Caki2 (cell line): ENCODE measurements at places on chromosomes 4 and X. TPM values are rescaled to one million over a fixed set of nuclear protein-coding genes. Genes with fewer than 3 reads are reported as not detected.

DNA sequence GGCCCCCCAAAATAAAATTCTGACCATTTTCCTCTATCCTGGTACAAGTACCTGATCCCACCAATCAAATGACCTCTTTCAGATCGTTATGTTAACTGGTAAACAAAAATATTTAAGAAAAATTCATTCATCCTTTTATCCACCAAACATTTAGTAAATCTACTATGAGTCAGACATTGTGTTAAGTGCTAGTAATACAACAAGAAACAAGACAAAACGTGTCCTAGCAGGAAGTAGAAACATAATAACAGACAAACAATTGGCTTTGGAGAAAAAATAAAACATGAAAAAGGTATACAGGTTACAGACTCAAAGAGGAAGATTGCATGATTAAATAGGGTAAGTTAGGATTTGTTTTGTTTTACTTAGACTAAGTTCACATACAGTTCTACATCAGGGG, 43.7 kb downstream of the ANTXR2 start:
- DNase-seq, result no peak

DNA sequence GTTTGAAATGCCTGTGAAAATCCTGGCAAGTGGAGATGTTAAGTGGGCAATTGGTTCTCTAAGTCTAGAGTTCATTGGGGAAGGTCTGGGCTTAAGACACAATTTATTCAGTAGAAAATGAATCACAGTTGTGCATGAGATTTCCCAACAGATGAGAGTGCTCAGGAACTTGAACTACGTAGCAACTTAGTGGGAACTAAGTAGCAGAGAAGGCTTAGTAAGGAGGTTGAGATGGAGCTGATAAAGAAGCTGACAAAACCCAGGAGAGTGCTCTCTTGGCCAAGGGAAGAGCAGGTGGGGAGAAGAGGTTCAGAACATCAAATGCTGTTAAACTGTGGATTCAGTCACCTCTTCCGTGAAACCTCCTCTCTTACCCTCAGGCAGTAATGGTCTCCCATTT, 33.0 kb downstream of the AFF1 start:
- no peak for DNase-seq

DNA sequence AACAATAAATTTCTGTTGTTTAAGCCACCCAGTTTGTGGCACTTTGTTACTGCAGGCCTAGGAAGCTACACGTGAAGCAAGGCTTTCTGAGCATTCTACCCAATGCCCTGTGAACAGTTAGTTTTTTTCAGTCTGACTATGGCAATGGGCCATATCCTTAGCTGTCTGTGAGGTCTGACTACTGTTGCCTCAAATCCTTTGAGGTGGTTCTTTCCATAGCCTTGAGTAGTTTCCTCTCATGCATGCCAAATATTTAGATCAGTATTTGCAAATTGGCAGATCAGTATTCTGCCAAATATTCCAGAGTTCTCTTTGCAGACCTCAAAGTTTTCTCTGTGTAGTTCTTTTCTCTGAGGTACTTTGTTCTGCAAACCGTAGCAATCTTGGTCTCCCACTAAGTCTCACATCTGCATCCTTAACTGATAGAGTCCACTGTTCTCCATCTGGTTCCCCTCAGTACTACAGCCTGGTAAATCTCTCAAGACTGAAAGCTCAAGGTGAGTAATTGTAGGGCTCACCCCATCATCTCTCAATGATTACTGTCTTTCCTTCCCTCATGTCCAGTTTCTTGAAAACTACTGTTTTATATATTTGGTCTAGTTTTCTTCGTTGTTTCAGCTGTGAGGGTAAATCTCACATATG, 984.9 kb upstream of the INTU start:
- DNase-seq, result no peak

DNA sequence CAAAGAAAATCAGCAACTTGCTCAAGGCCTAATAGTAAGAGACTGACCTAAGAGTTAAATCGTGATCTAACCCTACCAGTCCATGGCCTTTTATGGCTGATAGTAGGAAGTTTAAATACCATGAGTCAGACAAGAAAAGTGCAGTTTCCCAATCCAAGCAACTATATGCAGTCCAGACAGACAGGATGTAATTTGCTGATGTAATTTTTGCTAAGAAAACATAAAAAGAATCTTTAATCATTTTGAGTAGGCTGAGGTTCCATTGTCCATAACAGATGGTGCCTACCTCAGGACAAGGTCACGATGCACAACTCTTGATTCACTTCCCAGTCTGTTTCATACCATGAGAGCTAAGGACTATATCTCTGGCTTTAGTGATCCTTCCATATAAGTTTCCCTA, 317.5 kb upstream of the GRIA3 start:
- peak; percentile 26 for DNase-seq

- peak; percentile 78 for DNase-seq
Observed at GRCh38 chr4:74267998-74268606, 40.2 kb upstream of the EPGN start.

HTRA3 gene
- not detected in 2 replicates for total RNA-seq

C4orf54 gene
- total RNA-seq, result not detected in 2 replicates

ATP6AP2 gene
- total RNA-seq, result 82.5 and 104 TPM in 2 replicates

DNA sequence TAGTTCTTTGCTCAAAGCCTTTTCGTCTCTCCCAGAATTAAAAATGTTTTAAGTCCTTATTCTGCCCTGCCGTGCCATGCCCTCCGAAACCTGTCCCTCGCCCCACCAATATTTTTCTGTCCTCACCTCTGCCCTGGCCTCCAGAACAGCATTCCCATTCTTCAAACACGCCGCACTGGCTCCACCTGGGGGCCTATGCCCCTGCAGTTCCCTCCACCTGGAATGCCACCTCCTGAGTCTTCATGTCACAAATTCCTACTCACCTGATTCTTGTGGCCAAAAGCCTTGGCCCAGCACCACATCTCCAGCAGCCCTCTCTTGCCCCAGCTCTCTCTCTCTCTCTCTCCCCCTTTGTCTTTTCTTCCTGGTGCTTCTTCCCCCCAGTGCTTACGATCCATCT, 91.6 kb downstream of the APBB2 start:
- no peak for DNase-seq

MAGEA2B gene
- not detected in 2 replicates for total RNA-seq

GRCh38 chr4:73979407-73979957, 2.3 kb downstream of the PF4 start:
- no peak for DNase-seq

DNA sequence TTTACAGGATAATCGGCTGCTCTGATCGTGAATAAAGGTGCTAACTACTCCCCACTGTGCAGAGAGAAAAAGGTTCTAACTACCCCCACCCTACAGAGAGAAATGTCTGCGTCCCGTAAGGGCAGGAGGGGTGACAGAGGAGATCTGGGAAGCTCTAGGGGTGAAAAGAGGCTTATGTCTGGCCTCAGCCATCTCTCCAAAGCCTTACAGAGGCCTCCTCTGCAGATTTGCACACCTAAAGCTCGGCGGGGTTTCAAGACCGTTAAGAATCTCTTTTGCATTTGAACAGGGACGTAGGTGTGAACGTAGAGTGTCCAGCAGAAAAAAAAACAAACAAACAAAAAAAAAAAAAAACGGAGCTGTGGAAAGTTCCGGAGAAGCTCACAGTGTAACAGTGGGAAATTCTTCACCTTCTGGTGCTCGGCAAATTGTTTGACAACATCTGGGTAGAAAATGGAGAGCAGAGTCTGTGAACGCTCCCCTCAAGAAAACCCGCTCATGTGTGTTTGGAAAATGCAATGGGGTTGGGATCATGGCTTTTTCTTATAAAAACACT, 161.0 kb downstream of the SHOX start:
- no peak for DNase-seq

DNA sequence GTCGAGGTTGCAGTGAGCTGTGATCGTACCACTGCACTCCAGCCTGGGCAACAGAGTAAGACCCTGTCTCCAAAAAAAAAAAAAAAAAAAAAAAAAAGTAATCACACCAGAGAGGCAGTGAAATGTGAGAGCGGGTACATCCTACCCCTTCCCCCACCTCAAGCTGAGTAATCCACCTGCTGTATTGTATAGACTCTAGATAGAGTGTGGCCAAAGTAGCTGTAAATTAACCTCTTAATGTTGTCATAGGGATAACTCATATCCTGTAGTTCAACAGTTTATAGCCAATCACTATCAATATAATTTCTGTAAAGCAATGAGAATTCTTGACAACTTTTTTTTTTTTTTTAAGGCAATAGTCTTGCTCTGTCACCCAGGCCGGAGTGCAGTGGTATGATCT, 30.8 kb downstream of the TNIP2 start:
- DNase-seq, result no peak

DNA sequence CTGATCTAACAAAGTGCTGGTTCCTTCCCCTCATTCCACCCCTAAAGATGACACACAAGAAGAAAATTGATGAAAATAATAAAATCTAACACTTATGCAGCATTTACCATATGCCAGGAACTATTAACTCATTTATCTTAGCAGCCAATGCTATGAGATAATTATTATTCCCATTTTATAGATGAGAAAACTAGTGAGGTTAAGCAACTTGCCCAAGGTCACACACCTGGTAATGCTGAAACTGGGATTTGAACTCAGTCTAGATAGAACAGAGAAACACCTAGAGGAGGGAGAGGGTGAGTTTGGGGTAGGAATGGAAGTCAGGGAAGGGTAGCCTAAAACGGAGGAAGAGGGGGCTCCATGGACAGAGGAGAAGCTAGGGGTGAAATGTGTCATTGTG, 18.6 kb downstream of the RBMX start:
- no peak for DNase-seq

DNA sequence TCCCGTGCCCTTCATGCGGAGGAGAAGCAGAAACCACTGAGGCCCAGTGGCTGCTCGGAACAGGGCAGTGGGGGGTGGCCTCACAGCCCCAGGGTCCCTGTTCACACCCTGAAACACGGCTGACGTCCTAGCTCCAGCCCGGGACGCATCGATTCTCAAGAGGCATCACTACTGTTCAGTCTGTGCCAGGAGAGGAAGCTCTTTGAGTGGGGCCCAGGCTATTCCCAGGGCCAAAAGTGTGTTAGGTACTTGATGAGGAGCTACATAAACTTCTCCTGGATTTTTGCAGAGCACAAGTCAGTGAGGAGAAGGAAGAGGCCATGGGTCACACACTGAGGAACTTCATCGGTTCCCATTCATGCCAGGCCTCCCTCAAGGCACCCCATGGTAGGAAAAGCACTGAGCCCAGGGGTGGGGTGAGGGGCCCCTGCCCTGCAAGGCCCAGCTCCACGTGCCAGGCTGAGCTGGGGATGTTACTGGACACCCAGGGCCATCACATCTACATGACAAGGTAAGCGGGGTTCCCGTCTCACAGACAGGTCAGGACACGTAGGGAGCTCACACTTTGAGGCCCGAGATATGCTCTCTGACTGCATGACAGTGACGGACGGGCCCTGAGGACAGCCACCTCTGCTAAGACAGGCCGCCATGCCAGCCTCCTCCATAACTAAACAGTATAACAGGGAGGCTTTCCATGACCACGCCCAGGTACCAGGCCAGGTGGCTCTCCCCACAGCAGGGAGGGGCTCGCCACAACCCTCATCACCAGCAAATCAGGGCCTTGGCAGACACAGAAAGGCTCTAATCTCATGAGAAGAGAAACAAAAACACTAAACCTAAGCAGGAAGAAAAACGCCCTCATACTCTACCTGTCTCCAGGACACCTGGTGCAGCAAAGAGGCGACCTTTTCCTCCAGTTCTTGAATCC, 12.4 kb downstream of the TNIP2 start:
- DNase-seq, result no peak

DNA sequence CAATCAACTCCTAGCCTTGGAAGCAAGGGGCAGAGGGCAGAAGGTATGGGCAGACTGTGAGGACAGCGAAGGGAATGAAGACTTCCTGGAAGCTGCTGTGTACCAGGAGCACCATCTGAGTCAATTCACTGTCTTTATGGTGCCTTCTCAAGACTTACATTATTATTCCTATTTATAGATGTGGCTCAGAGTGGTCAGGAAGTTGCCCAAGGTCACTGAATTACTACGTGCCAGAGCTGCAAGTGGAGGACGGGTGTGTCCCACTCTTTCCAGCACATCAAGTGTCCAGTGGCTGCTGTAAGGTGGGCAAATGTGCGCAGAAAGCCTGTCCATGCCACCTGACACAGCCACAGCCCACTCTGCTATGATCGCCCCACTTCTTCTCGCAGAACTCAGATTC, 32.0 kb downstream of the SMPX start:
- DNase-seq, result no peak

GUCY1B1 gene
- 33.8 and 35.6 TPM in 2 replicates for total RNA-seq

FGA gene
- not detected in 2 replicates for total RNA-seq

- no peak for DNase-seq
Observed at GRCh38 chr4:147794314-147794680, 62.4 kb downstream of the ARHGAP10 start.

SHOX gene
- total RNA-seq, result not detected in 2 replicates

KLF8 gene
- total RNA-seq, result 0.52 and 0.68 TPM in 2 replicates

GRCh38 chr4:112279025-112279881, 6.5 kb downstream of the TIFA start:
- DNase-seq, result no peak

DNA sequence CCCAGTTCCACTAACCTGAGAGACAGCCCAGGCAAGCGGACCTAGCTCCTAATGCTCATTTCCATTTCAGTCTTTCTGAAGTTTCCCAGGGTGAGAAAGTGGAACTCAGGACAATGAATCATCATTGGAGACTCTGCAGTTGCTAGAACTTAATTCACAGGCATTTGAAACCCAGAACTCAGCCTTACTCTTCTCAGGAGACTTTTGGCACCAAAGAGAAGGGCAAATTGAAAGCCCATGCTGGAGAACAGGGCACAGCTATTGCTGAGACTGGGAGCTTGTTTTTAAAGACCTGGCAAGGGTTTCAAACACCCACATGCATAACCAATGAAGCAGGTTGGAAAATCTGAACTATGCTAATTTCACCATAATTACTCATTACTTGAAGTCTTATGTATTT, 36.0 kb downstream of the BST1 start:
- no peak for DNase-seq

DNA sequence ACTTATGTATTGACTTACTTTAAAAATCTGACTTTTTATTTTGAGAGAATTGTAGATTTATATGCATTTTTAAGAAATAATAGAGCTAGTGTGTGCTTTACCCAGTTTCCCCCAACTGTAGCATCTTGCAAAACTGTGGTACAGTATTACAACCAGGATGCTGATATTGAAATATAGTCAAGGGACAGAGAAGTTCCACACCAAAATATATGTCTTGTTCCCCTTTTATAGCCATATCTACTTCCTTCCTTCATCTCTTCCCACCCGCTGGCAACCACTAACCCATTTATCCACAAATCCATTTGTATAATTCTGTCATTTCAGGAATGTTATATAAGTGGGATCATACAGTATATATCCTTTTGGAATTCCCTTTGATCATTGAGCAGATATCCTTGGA, 16.8 kb downstream of the KDM6A start:
- DNase-seq, result no peak

DNA sequence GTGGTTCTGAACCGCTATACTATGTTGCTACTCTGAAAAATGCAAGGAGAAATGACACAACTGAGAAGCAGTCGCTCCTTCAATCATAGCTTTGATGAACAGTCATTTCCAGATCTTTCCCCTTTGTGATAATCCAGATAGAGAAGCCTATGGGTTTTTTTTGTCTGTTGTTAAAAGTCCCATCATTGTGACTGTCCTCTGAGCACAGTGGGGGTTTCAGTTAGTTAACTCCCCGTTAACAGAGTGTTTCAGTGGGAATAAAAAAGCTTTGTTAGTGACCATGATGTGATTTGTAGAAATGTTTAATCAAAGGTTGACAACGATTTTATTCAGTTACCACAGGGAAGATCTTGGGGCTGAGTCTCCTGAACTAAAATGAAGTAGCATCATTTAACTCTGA, 176.2 kb upstream of the MAOA start:
- no peak for DNase-seq

GRCh38 chr4:125750399-125750798, 435.6 kb downstream of the FAT4 start:
- no peak for DNase-seq
